ENCODE measurements at places on chromosomes 2 and 18.

GRCh38 chr2:37552339-37552738, 119.1 kb downstream of the CDC42EP3 start:
- DNase-seq: no peak

DNA sequence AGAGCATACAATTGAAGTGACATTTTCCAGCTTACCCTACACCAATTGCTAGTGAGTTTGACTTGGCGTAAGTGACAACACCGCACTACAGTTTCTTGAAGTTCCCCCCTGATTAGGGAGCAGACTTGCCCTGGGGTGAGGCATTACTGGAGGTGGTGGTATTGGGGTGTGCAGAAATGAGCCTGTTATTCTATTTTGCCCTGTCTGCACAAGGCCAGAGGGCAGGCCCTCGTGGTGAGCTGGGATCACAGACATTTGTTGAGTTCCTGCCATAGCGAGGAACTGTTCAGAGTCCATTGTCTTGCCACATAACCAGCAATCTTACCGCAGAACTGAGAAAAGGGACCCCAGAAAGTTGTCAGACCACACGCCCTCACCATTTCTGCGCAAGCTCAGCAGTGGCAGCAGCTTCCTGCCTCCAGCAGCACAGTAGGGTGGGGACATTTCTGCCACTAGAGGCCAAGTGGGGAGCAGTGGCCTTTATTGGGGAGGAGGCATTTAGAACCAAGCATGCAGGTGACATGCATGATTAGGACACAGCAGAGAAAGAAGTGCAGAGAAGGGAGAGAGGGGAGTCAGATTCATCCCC, 103.6 kb upstream of the BCL2L11 start:
- DNase-seq: no peak

GRCh38 chr18:2893676-2894075, 46.9 kb downstream of the EMILIN2 start:
- DNase-seq: no peak

DNA sequence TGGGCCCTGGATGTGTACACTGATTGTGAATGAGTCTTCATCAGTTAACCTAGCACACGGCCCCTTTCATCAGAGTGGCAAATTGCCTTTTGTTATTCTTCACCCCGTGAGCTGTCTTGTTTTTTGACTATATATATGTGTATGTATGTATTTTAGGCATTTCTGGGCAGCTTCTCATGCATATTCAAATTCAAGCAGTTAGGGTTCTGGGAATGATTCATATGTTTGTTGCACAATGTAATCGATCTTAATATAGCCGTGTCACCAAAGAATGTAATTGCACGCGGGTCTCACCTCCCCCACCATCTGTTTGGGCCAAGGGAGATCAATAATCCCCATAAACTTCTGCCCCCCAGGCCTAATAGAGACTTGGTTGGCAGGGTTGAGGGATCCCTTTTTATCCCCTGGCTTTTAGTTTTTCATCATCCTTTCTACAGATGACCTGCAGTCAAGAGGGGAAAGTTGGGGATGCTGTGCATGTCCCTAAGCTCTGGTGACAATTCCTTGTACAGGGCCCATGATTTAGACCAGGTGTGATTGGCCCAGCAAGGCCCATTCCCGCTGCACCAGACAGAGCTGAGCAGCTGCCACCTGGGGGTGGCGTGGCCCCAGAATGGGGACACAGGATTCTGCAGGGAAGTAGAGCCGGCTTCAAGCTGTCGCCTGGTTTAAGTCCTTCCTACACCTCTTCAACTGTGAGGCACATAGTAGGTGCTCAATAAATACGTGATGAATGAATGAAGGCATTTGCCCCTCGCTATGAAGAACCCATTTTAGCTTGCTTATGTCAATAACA, 19.2 kb downstream of the KCNF1 start:
- no peak for DNase-seq

DNA sequence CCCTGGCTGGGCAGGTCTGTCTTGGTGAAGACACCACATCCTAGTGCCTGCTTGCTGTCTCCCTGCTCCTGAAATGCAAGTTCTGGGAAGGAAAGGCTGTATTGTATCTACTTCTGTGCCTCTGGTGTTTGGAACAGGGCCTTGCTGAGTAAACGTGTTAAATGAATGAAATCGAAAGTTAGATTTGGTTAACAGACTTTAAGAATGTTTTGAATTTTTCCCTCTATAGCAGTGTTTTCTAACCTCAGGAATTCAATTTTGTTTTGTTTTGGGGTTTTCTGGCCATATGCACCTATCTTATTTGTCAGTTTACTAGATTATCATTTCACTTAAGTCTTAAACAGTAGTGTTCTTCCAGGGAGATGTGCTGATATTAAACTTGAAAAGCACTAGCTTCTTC, 20.7 kb downstream of the FARP2 start:
- DNase-seq: no peak

GRCh38 chr2:200262047-200262446, 44.4 kb upstream of the SPATS2L start:
- no peak for DNase-seq

- DNase-seq: no peak
Observed at GRCh38 chr2:60958361-60958760, 59.2 kb upstream of the PEX13 start.

- DNase-seq: no peak
Observed at GRCh38 chr2:109601783-109602182, 12.0 kb downstream of the SEPTIN10 start.
